Trophoblast cell (in vitro differentiated cells and primary cell): ENCODE measurements at places on chromosomes 12 and 14.
A peak's percentile ranks its signal among the peaks of the same experiment; 100 is the strongest.

DNA sequence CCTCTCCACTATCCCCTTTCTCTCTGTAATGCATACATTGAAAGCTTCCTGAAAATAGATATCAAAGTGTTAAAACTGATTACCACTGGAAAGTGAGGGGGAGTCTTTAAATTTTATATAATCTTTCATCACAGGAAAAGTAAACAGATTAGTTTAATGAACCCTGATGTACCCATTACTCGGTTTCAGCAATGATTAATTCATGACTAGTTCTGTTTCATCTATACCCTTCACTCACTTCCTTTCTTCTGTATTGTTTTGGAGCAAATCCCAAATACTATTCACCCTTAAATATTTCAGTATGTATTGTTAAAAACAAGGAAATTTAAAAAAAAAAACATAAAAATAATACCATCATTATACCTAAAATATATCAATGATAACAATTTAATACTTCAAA is 67.3 kb upstream of the TMCC3 start:
- H3K4me1 ChIP-seq = no peaks in the 10 kb centered on the region
- no peak overlapping the region for H3K27ac ChIP-seq
- DNase-seq = no peak
- no peaks in the 10 kb centered on the region for H3K36me3 ChIP-seq
- H3K27me3 ChIP-seq = no peaks in the 10 kb centered on the region

DNA sequence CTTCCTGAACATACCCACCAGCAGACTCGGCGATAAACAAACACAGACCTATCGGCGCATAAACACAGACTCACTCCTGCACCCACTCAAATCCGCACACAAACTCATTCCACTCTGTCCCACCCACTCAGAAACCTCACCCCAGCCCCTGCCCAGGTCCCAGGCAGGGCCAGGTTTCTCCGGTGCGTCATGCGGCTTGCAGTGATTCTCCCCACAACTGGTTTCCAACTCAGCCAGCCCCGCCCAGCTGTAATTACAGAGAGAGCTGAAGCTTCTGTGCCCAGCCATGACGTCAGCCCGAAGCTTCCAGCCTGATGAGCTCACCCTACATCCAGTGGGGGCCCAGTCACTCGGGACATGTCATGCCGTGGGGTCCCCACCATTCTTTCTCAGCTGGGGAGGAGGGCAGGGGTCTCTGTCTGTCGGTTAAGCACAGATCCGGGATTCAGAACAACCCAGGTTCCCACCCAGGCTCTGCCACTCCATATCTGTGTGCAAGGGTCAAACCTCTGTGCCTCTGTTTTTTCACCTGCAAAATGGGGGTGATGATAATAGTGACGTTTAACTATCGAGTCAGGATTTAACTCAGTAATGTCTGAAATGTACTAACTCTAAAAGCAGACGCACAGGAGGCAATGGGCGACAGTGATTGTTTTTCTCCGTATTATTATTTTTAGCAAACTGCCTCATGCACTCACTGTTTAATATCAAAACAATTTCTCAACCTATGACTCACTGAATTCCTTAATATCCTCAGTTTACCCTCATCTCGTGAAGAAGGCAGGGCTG is 2.3 kb upstream of the HSPB8 start:
- H3K27me3 ChIP-seq = no peaks in the 10 kb centered on the region
- H3K4me3 ChIP-seq = no peak overlapping the region
- peak; percentile 93 for DNase-seq
- H3K27ac ChIP-seq = peak overlapping the region; percentile 77

DNA sequence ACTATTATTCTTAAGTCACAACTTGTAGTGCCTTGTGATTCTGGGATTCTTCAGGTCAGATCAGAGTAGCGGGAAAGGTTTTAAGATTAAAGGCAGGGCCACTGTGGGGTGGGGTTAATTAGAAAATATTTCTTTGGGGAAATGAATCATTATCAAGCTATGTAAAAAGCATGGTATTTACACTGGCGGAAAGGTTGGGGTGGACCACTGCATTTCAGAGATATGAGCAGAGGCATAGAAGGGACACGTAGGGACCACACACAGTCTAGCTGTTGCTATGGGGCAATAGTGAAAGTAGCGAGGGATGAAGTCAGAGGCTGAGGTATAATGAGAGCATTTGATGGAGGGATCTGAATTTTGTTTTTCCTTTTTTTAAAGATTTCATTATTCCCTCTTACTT is 31.7 kb upstream of the KCNH3 start:
- H3K27ac ChIP-seq = no peak overlapping the region
- H3K36me3 ChIP-seq = peaks cover 7% of the 10 kb centered on the region

GRCh38 chr12:52018433-52019112 is 11.8 kb downstream of the TAMALIN start:
- H3K27ac ChIP-seq = no peak overlapping the region
- DNase-seq = no peak
- H3K4me1 ChIP-seq = peaks cover 19% of the 10 kb centered on the region
- H3K4me3 ChIP-seq = no peak overlapping the region
- H3K36me3 ChIP-seq = peaks cover 2% of the 10 kb centered on the region
- H3K27me3 ChIP-seq = peaks cover 5% of the 10 kb centered on the region

- no peak overlapping the region for H3K4me3 ChIP-seq
- H3K36me3 ChIP-seq = no peaks in the 10 kb centered on the region
- H3K4me1 ChIP-seq = no peaks in the 10 kb centered on the region
- H3K27ac ChIP-seq = no peak overlapping the region
- no peaks in the 10 kb centered on the region for H3K27me3 ChIP-seq
- no peak for DNase-seq
Observed at GRCh38 chr14:22400655-22401259, 188.3 kb downstream of the DAD1 start.

DNA sequence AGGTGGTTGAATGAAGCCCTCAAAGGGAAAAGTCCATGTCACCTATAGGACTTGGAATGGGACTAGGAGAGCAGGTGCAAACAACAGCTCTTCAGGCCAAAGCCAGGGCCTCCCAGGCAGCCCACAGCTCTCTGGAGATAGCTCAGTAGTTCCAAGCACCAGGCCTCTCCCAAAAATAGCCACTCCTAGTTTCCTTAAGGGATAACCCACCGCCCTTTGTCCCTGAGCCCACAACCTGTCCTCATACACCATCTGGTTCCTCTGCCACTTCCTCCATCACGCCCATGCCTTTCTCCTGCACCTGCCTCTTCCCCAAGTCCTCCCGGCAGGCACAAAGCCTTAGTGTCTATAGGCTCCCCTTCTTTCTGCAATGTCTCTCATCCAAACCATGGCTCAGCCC is 2.1 kb downstream of the RAB15 start:
- no peak overlapping the region for H3K27ac ChIP-seq
- no peak overlapping the region for H3K4me3 ChIP-seq
- peaks cover 30% of the 10 kb centered on the region for H3K4me1 ChIP-seq
- H3K36me3 ChIP-seq = no peaks in the 10 kb centered on the region
- DNase-seq = no peak

DNA sequence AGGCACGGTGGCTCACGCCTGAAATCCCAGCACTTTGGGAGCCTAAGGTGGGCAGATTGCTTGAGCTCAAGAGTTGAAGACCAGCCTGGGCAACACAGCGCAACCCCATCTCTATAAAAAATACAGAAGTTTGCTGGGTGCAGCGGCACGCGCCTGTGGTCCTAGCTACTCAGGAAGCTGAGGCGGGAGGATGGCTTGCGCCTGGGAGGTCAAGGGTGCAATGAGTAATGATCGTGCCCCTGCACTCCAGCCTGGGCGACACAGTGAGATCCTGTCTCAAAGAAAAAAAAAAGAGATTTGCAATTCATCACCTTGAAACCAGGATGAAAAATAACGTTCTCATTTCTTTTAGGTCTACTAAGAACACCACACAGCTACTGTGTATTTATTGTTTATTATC is 4.0 kb downstream of the STX2 start:
- H3K4me3 ChIP-seq = no peak overlapping the region
- peaks cover 2% of the 10 kb centered on the region for H3K4me1 ChIP-seq
- no peaks in the 10 kb centered on the region for H3K27me3 ChIP-seq
- H3K36me3 ChIP-seq = peaks cover 2% of the 10 kb centered on the region
- no peak overlapping the region for H3K27ac ChIP-seq

DNA sequence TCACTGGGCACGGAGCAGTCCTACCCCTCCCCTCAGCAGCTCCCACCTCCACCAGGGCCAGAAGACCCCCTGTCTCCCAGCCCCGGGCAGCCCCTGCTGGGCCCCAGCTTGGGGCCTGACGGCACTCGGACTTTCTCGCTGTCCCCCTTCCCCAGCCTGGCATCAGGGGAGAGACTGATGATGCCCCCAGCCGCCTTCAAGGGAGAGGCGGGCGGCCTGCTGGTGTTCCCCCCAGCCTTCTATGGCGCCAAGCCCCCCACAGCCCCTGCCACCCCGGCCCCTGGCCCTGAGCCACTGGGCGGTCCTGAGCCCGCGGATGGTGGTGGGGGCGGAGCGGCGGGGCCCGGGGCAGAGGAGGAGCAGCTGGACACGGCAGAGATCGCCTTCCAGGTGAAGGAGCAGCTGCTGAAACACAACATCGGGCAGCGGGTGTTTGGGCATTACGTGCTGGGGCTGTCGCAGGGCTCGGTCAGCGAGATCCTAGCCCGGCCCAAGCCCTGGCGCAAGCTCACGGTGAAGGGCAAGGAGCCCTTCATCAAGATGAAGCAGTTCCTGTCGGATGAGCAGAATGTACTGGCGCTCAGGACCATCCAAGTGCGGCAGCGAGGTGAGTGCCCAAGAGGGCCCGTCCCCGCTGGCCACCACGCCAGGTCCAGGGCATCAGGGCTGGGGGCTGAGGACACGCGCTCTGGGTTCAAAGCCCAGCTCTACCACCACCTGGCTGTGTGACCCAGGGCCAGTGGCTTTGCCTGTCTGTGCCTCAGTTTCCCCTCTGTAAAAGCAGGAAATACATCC is 58.6 kb downstream of the PHETA1 start:
- H3K4me3 ChIP-seq = no peak overlapping the region
- H3K36me3 ChIP-seq = no peaks in the 10 kb centered on the region
- H3K27ac ChIP-seq = no peak overlapping the region
- H3K27me3 ChIP-seq = no peaks in the 10 kb centered on the region
- no peaks in the 10 kb centered on the region for H3K4me1 ChIP-seq

DNA sequence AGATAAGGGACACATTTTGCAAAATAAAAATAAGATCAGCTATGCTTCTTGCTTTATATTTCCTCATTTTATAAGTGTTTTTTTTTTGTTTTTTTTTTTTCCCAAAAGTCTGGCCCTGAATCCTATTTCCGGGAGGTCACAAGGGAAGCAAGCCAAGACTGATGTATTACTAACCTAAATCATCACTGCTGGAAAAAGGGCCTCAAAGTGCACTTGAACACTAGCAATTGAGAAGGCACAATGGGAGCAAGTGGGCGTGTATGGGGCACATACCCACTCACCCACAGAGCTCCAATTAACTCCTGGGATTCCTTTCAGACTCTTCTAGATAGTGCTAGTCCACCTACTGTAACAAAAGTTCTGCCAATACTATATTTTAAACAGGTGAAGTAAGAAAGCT is 58.8 kb downstream of the STON2 start:
- no peak for DNase-seq
- H3K27ac ChIP-seq = no peak overlapping the region
- no peak overlapping the region for H3K4me3 ChIP-seq
- no peaks in the 10 kb centered on the region for H3K4me1 ChIP-seq

- H3K27me3 ChIP-seq = no peaks in the 10 kb centered on the region
- no peak overlapping the region for H3K27ac ChIP-seq
- H3K4me1 ChIP-seq = no peaks in the 10 kb centered on the region
- peak; percentile 46 for DNase-seq
- no peaks in the 10 kb centered on the region for H3K36me3 ChIP-seq
Observed at GRCh38 chr14:58607952-58608317, 29.8 kb upstream of the DACT1 start.

DNA sequence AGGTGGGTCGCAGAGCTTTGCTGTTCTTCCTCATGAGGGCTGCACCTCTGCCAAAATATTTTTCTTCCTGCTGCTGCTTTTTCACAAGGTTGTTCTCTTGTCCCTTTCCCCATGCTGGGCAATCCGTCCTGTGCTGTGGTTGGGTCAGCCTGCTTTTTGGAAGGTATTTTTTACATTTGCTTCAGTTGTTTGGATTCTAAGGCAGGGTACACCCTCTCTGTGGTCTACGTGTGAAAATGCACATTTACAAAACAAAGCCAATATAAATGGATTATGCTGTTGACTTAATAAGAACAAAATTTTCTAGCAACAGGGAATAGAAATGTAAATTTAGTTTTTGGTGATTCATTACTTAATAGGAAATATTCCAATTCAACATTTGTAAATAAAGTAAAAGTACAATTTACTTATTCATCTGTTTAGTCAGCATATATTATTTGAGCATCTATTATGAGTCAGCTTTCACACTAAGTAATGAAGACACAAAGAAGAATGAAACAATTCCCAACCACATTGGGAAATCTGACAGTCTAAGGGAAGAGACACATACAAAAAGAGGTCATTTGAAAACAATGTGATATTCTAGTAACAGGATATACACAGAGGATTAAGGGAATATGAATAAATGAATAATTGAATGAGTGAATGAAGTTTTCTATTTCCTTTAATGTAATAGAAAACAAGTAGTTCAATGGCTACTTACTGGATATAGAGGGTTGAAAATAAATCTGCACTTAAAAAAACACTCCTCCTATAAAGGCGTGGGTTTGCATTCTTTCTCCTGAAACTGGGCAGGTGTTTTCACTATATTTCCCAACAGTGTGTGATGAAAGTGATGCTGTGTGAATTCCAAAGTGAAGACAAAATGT is 94.6 kb upstream of the PRICKLE1 start:
- no peaks in the 10 kb centered on the region for H3K36me3 ChIP-seq
- DNase-seq = peak; percentile 43
- no peak overlapping the region for H3K4me3 ChIP-seq
- H3K27me3 ChIP-seq = no peaks in the 10 kb centered on the region
- no peaks in the 10 kb centered on the region for H3K4me1 ChIP-seq
- no peak overlapping the region for H3K27ac ChIP-seq

- DNase-seq = no peak
Observed at GRCh38 chr14:39474416-39474911, 42.2 kb upstream of the FBXO33 start.

DNA sequence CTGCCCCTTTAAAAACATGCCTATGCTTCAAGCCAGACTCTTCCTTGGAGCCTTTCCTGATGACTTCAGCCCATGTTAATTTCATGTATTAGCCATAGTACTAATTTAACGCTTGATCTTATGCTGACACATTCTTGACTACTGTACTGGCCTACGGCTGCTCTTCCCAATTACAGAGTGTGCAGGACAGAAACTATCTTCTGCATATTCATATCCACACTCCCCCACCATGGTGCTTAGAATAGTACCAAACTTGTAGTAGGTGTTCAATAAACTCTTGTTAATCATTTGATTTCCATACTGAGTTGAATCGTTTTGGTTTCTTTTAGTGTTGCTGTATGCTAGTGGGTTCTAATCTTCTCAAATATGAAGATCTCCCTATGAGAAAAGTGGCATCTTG is 21.8 kb upstream of the DGLUCY start:
- no peaks in the 10 kb centered on the region for H3K27me3 ChIP-seq
- no peak overlapping the region for H3K27ac ChIP-seq
- no peaks in the 10 kb centered on the region for H3K36me3 ChIP-seq

- H3K36me3 ChIP-seq = peaks cover 1% of the 10 kb centered on the region
- H3K27me3 ChIP-seq = no peaks in the 10 kb centered on the region
- H3K4me3 ChIP-seq = no peak overlapping the region
- no peak overlapping the region for H3K27ac ChIP-seq
- H3K4me1 ChIP-seq = no peaks in the 10 kb centered on the region
Observed at GRCh38 chr12:42750356-42750755, 160.8 kb upstream of the PRICKLE1 start.
